Activated T-helper 9 cell treated with anti-CD3 and anti-CD28 coated beads, Interleukin-2, amount 50 U/mL, for 16 hours (primary cell): ENCODE measurements at places on chromosomes 1 and 21.
A peak's percentile ranks its signal among the peaks of the same experiment; 100 is the strongest.

DNA sequence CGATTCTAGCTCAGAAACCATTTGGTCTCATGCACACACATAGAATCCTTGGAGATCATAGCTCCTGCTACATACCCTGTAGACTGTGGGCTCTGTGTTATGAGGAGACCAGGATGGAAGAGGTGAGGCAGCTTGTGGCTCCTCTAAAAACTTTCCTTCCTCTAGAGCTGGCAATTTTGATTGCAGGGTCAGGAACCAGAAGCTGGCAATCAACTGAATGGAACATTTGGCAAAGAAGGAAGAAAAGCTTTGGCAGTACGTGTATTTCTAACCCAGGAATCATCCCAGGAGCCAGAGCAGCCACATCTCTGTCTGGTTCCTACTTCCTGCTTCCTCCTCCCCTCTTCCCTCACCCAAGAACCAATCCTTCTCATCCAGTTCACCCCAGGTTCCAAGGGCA, 15.7 kb downstream of the PIK3C2B start:
- no peak for DNase-seq

GRCh38 chr1:231216498-231216897, 24.5 kb upstream of the GNPAT start:
- no peak for DNase-seq

DNA sequence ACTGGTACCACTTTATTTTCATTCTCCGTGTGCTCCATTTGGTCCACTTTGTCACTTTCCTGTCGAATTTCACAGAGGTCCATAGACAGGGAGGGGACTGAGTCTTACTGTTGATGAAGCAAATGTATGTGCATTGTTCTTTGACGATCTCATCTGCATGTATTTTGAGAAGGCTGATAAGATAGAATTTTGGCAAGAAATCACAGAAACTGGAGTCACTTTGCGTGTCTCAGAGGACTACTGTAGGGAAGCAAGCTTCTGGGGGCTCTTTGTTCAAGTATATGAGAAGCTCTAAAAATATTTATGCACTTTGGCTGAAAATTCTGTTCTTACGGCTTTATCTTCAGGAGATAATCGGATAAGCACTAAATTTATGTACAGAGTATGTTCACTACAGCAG, 78.1 kb downstream of the PCBP3 start:
- DNase-seq, result no peak

- DNase-seq, result no peak
These were observed 2.2 kb upstream of the FBLIM1 start for GRCh38 chr1:15756143-15757015.

GRCh38 chr1:39761557-39762260, 9.4 kb downstream of the OXCT2 start:
- DNase-seq, result no peak

DNA sequence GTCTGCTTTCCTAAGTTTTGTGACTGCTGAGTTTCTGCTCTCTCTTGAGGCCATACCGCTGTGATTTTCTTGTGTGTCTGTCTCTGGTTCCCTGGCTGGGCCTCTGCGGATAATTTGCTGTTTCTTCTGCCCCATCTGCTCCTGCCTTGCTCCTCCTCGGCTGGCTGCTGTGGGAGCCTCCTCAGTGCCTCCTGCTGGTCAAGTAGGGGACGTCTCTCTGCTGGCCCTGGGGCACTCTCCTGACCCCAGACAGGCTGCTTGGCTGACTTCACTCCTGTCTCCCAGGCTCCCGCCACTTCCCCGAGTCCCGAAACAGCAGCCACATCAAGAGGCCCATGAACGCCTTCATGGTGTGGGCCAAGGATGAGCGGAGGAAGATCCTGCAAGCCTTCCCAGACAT, 28.5 kb downstream of the ETNK2 start:
- DNase-seq, result no peak

- no peak for DNase-seq
These were observed 1624.0 kb downstream of the AMY1C start for GRCh38 chr1:105373681-105374080.

DNA sequence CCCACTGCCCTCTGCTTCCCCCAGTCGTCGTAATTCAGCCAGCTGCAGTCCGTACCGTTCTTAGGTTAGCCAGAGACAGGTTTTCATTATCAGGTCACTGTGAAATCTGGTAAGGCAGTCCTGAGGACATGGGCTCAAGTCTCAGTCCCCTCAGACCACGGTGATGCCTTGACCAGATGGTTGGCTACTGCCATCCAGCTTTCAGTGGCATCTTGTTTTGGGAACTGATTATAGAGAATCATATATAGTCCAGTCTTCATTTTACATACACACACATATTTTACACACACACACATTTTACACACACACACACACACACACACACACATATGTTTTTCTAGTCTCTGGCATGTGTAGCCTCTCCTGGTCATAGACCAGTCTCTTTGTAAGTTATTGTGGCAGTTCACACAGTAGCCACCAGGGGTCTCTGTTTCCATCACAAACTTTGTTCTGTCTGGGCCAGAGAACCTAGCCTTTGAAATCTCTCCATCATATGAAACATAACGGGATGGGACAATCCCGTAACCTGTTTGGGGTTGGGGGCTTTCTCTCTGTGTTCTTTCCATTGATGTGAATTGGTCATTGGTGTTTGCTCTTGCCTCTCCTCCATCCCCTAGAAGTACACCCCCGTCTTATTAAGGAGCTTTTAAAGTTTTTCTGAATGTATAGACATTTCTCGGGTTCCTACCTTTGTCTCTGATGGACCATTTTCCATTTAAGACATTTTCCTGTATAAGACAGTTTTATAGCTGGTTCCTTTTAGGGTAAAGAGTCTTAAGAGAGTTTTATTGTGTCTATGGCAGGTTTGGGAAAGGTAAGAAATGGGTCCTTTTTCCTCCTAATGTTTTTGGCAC, 8.4 kb upstream of the IKBKE start:
- peak; percentile 54 for DNase-seq

DNA sequence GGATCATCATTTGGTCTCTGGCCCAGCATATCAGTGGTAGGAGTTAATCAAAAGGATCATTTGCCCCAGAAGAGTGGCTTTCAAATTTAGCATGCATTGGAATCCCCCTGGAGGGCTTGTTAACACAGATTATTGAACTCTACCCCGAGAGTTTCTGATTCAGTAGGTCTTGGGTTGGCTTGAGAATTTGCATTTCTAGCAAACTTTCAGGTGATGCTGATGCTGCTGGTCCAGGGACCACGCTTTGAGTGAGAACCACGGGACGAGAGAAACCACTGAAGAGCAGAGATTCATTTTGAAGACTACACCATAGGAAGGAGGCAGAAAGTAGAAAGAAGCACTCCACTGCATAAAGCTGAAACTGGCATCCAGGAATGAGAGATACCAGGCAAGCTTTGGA, 81.3 kb upstream of the DUSP10 start:
- no peak for DNase-seq

GRCh38 chr1:40306296-40306695, 10.8 kb downstream of the COL9A2 start:
- no peak for DNase-seq

- DNase-seq, result no peak
These were observed 21.1 kb downstream of the MAPKAPK2 start for GRCh38 chr1:206705726-206706297.

GRCh38 chr1:201096977-201097856, 15.0 kb downstream of the CACNA1S start:
- no peak for DNase-seq

- no peak for DNase-seq
These were observed 5.0 kb downstream of the ADAMTS1 start for GRCh38 chr21:26840201-26840600.
